HEK293T (cell line): ENCODE measurements at places on chromosomes 3 and 15.

GRCh38 chr3:32913790-32914446 is 37.5 kb upstream of the CCR4 start:
- DNase-seq = no peak

GRCh38 chr3:153601374-153601853 is 439.4 kb downstream of the RAP2B start:
- DNase-seq = no peak

DNA sequence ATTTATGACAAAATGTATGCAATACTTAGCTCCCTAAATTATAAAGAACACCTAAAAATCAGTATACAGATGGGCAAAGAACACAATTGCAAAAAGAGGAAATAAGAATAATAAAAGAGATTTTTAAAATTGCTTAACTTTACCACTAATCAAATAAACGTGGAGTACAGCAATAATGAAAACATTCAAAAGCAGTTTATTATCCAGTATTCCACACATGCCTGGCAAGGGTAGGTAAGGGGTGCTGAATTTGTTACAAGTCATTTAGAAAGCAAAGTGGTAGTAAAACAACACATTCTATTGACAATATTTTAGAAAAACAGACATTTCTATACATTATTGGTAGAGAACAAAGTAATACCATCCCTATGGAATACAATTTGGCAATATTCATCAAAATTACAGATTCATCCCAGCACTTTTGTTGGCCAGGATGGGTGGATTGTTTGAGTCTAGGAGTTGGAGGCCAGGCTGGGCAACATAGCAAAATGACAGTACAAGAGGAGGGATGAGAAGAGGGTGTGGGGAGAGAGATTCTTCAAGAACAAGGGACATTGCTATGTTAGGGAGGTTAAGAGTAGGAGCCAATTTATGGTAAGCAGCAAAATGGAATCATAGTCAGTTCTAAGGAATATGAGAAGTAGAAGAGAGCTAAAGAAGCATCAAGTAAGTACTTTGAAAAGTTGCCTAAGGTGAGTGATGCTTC is 3.7 kb upstream of the ACKR4 start:
- no peak for DNase-seq

DNA sequence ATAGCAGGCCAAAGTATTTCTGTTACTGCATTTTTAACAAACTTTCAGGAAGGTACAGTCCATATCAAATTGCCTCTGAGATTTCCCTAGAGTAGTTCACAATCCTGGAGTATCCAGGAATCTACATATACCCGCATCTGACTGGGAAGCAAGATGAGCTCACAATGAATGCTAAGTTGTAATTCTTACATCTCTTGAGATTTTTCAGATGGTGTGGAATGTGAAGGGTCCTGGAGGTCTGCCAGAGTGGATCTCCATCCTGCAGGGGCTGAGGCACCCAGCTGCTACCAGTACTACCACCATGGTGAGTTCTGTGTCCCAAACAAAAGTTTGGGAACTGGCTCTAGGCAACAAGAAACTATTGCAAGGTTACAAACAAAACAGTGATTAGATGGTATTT is 156.7 kb upstream of the CCDC54 start:
- no peak for DNase-seq

GRCh38 chr3:43895573-43895972 is 204.8 kb downstream of the ABHD5 start:
- no peak for DNase-seq

GRCh38 chr3:40588406-40588805 is 63.6 kb downstream of the ZNF621 start:
- no peak for DNase-seq

DNA sequence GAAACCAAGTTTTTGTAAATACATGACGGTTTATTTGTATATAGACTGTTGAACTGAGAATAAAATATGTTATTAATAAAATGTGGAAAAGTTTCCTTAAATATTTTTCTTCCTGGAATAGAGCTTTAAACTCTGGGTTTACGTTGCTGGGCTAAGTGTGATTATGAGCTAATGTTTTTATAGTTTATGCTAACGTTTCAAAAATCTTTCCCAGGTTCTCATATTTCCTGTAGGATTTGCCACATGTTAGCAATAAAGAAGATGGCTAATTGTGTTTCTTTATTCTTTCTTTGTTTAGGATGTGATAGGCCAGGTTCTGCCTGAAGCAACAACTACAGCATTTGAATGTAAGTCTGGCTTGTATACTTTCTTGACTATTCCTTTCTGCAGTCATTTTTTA is 7.2 kb downstream of the MAP2K5 start:
- DNase-seq = no peak

DNA sequence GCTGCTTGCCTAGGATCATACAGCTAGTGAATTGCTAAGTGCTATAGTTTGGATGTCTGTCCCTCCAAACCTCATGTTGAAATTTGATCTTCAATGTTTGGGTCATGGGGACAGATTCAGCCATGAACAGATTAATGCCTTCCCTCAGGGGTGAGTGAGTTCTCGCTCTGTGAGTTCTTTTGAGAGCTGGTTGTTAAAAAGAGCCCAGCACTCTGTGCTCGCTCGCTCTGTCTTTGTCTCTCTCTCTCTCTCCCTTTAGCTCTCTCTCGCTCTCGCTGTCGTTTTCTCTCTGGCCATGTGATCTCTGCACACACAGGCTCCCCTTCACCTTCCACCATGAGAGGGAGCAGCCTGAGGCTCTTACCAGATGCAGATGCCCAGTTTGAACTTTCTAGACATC is 14.9 kb downstream of the TRH start:
- no peak for DNase-seq

DNA sequence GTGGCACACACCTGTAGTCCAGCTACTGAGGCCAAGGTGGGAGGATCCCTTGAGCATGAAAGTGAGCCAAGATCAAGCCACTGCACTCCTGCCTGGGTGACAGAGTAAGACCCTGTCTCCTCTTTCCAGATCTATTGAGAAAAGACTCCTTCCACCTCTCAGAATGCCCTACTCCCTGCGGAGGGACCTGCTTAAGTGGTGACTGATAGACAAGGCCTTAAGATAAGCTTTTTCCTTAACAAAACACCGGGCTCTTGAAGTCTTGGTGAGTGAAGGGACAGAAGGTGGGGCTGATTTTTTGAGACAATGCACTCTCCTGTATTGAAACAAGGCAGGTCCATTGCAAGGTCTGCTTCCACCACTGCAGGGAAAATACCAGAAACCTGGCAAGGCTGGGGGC is 338.4 kb upstream of the FRG2C start:
- no peak for DNase-seq

DNA sequence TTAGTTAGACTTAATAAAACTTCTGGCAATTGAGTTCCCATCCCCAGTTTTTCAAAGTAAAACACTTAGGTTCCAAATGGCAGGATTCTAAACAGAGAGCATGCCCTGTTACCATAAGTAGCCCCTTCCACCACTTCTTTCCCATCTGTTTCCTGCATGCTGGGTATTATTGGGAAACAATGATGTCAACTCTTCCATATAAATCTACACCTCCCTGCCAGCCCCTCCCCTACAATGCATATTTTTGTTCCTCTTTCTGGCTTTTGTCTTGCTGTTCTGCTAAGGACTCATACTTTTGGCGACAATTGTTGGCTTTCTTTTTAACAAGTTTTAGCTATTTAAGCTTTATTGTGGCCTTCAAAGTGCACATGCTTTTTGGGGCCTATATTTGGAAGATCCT is 11.1 kb downstream of the ARHGAP31 start:
- no peak for DNase-seq

- no peak for DNase-seq
Observed at GRCh38 chr3:23879485-23879884, 37.3 kb downstream of the NKIRAS1 start.

DNA sequence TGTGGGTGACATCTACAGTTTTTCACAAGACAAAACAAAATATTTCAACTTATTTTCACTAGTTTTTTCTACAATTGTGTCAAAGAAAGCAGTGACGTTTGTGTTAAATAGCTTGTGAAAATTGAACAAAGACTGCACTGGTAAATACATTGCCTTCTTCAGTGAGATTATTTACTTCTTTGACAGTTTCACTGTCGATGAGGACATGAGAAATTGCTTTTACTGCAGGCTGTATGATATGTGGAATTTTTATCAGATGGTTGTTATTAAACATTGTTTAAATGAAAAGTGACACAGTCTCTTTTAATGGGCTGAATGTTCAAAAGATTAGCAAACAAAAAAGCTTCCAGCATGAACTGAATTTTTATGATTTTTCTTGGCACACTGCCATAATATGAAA is 773.9 kb upstream of the CADM2 start:
- DNase-seq = no peak

- DNase-seq = no peak
Observed at GRCh38 chr3:105354429-105354828, 12.3 kb upstream of the ALCAM start.

GRCh38 chr3:33537133-33537532 is 96.9 kb upstream of the UBP1 start:
- DNase-seq = no peak

DNA sequence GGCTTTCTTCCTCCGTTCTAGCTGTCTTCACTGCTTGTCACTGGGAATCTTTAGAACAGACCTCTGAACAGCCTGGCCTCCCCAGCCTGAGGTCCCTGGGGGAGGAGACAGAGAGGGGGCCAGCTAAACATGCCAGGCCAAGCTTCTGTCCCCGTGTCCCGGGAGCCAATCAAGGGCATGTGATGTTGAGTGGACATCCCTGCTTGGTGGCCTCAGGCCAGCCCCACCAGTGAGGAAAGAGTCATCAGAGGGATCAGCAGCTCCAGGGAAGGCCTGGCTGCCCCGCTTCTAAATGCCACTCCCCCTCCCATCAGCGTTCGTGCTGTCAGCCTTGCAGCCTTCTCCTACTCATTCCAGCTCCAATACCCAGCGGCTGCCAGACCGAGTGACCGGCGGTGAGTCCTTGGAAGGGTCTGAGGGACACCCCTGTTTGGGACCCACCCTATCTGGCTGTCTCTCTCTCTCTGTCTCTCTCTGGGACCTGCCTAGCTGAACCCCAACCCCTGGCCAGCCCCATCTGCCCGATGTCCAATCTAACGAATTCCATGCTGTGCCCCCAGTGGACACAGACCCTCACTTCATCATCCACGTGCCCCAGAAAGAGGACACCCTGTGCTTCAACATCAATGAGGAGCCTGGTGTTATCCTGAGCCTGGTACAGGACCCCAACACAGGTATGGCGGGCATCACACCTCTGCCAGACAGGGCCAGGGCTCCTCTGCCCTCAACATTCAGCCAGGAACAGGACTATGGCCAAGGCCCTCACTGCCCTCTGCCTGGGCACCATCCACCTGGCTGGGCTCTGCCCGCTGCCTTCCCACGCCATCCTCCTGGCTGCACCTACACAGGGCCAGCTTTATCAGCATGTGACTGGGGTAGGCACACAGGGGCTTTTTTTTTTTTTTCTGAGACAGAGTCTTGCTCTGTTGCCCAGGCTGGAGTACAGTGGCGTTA is 6.6 kb upstream of the ITIH3 start:
- no peak for DNase-seq

GRCh38 chr3:61589856-61590255 is 28.5 kb downstream of the PTPRG start:
- no peak for DNase-seq

DNA sequence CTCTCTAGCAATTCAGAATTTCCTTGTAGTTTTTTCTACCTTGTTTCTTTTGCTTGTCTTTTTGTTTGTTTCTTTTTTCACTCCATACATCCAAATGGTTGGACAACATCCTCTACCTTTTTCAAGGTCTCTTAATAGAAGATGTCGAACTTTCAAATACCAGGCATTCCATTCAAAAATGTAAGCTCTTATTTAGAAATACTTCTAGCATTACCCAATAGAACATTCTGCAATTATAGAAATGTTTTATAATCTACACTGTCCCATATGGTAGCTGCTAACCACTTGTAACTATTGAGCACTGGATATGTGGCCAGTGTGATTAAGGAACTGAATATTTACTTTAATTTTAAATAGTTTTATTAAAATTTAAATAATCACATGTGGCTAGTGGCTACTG is 196.2 kb upstream of the MRPL3 start:
- DNase-seq = no peak

DNA sequence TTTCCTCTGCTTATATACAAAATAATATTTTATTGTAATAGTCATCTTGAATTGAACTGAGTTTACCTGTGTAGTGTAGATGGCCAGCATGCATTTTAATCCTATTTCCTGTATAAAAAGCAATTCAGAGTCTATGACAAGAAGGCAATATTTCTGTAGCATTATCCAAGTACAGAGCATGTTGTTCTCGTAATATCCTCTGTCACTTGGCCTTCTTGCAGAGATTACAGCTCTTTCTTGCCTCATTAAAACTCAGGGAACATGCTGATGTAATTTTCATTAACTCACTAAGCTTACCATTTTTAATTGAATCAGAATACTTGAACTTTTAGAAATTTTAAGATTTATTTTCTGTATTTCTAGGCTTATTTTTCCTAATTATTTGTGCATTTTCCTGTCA is 203.3 kb upstream of the AGTR1 start:
- no peak for DNase-seq

DNA sequence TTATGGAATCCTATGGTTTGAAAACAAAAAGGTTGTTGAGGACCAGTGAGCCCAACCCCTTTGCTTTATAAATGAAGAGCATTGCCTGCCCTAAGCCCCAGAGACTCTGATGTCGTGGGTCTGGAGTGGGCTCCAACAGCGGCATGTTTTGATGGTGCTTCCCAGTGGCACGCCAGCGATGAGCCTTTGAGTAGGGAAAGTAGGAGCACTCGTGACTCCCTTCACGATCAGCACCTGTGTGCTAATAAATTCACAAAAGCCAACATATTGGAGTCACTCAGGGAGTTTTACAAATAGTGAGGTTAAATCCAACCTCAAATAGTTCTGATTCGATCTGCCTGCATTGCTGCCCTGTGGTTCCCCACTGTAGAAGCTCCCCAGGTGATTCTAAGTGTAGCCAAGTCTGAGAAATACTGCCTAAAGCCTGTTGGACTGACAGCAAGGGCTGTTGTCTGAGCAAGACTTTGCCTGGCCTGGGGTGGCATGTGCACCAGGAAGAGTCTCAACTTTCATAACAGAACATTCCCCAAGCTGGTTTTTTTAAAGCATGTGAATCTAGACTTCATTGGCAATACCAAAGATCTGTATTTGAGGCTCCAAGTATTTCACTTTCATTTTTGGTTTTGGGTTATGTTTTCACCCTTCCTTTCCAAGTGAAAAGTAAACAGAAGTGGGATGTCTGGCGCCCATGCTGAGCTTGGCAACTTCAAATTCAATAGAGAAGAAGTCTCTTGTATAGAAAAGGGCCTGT is 9.9 kb downstream of the CCR5 start:
- DNase-seq = no peak

- no peak for DNase-seq
Observed at GRCh38 chr15:43887901-43888300, 61.1 kb downstream of the WDR76 start.

- DNase-seq = no peak
Observed at GRCh38 chr3:165797551-165797950, 39.7 kb downstream of the BCHE start.

- DNase-seq = no peak
Observed at GRCh38 chr3:42697289-42698051, 5.1 kb downstream of the HHATL start.

- DNase-seq = no peak
Observed at GRCh38 chr15:67006083-67007065, 59.0 kb upstream of the SMAD3 start.

- DNase-seq = no peak
Observed at GRCh38 chr3:9409981-9410854, 12.8 kb downstream of the SETD5 start.

- DNase-seq = no peak
Observed at GRCh38 chr3:9400616-9401015, 3.2 kb downstream of the SETD5 start.

GRCh38 chr3:192419312-192419711 is 308.0 kb downstream of the FGF12 start:
- DNase-seq = no peak

- DNase-seq = no peak
Observed at GRCh38 chr15:47603026-47603425, 114.3 kb upstream of the SEMA6D start.
